MCF 10A (cell line): ENCODE measurements at places on chromosomes 12 and 14. TPM values are rescaled to one million over a fixed set of nuclear protein-coding genes. Genes with fewer than 3 reads are reported as not detected.

TAMALIN gene
- 0.39 TPM in 1 of 2 replicates, not detected in the other for total RNA-seq

ARHGEF25 gene
- total RNA-seq: 0.37 and 0.83 TPM in 2 replicates

DNA sequence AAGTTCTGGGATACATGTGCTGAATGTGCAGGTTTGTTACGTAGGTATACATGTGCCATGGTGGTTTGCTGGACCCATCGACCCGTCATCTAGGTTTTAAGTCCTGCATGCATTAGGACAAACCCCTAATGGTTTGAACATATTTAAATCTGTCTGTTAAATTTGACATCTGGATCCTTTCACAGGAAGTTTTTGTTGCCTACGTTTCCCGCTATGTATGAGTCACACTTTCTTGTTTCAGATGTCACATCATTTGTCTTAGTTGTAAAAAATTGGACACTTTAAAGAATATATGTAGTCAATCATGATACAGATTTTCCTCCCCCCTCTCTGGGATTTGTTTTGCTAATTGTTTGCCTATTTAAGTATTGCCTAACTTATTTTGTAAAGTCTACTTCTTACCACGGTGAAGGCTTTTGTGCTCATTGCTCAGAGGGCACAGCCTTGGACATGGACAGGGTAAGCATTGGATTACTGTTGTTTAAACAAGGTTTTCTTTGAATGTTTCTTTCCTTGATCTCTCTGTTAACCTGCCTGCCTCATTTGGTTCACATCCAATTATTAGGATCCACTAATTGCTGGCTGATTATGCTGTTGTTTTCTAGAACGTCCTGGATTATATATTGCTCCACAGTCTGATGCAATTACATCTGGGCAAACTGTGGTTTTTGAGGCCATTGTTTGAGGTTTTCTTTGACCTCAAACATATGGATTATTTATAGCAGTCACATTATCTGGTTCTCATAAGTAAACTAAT is 1441.4 kb downstream of the AACS start:
- no peaks in the 10 kb centered on the region for H3K27me3 ChIP-seq
- H3K4me3 ChIP-seq: peak overlapping the region; percentile 24
- peaks cover 12% of the 10 kb centered on the region for H3K4me1 ChIP-seq
- H3K27ac ChIP-seq: peak overlapping the region; percentile 1
- peak; percentile 69 for DNase-seq
- H3K36me3 ChIP-seq: peaks cover 7% of the 10 kb centered on the region

- no peak for DNase-seq
- H3K4me1 ChIP-seq: peaks cover under 1% of the 10 kb centered on the region
- H3K4me3 ChIP-seq: no peak overlapping the region
- H3K27me3 ChIP-seq: no peaks in the 10 kb centered on the region
Observed at GRCh38 chr12:2288875-2289274, 236.1 kb downstream of the CACNA1C start.

DNA sequence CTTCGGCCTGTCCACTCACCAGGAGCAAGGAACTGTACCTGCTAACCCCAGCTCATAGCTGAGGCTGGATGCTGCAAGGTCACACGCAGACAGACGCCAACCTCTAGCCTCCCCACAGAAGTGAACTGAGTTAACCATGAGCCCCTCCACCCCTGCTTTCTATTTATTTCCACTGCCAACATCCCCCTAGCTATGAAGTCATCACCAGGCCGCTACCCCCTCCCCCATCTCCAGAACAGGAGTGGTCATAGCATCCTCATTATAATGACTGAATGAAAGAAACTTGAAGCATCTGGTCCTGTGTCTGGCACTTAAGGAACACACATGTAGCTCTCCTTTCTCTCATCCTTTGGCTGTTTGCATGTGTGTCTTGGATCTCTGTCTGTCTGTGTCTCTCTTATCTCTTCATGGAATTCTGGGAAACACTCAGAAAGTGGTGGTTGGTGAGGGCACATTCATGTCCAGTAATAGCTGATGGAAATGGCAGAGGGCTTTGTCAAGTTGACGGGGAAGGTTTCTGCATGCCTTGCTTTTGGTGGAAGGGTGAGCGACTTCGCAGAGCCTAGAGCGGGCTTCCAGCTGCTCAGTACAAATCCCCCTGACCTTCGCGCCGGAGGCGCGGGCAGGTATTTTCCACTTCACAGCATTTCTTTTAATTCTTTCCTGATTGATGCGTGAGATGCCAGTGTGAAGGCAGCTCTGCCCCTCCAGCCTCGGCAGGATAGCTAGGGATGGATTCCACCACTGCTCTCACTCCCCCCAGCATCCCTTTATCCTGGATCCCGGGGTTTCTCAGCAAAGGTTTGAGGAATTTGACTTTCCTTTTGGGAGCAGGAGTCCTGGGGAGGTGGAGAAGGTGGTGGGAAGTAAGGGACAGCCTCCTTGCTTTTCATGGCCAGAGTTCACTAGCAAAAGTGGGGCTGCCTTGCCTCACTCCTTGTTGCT is 198.2 kb downstream of the CHST11 start:
- H3K36me3 ChIP-seq: no peaks in the 10 kb centered on the region
- H3K4me3 ChIP-seq: no peak overlapping the region
- H3K4me1 ChIP-seq: peaks cover 2% of the 10 kb centered on the region
- no peak overlapping the region for H3K27ac ChIP-seq
- H3K27me3 ChIP-seq: no peaks in the 10 kb centered on the region

DNA sequence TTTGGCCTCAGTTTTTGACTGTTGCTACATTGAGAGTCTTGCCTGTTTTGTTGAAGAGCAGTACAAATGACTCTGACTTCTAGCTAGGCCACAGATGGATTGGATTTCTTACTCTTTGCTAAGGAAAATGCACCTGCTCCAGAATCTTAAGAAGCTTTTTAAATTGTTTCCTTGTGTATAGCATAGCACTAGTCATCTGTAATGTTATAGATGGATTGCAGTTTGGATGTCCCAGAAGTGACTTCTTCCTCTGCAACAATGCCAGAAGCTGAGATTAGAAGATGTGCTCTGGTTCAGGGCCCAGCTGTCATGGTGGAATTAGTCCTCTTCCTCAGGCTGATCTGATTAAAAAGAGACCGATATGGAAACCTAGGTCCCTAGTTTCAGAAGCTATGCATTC is 67.9 kb downstream of the DAAM1 start:
- H3K27ac ChIP-seq: no peak overlapping the region
- no peak overlapping the region for H3K4me3 ChIP-seq
- H3K27me3 ChIP-seq: no peaks in the 10 kb centered on the region
- H3K4me1 ChIP-seq: peaks cover 10% of the 10 kb centered on the region
- H3K36me3 ChIP-seq: peaks cover 6% of the 10 kb centered on the region

- H3K4me1 ChIP-seq: no peaks in the 10 kb centered on the region
- DNase-seq: no peak
- no peak overlapping the region for H3K27ac ChIP-seq
- H3K27me3 ChIP-seq: peaks cover 57% of the 10 kb centered on the region
- no peaks in the 10 kb centered on the region for H3K36me3 ChIP-seq
- no peak overlapping the region for H3K4me3 ChIP-seq
Observed at GRCh38 chr12:132395908-132396305, 66.5 kb upstream of the GALNT9 start.

CRIP1 gene
- total RNA-seq: not detected in 2 replicates

DNA sequence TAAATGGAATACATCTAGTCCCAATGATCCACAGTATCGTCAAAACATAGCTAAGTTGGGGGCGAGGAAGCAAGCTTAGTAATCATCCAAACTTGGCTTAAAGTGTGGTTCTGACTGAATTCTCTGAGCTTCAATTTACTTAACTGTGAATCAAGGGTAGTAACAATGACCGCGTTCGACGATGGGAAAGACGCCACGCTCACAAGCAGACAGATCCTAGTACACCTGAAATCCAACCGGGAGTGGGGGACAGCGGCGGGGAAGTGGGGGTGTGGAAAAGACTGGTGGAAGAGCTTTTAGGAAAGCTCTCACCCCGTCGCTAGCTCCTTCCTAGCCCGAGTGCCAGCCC is 433 bp downstream of the COX16 start:
- H3K27ac ChIP-seq: peak overlapping the region; percentile 98
- H3K27me3 ChIP-seq: no peaks in the 10 kb centered on the region
- H3K4me3 ChIP-seq: peak overlapping the region; percentile 98
- H3K4me1 ChIP-seq: peaks cover 29% of the 10 kb centered on the region

DNA sequence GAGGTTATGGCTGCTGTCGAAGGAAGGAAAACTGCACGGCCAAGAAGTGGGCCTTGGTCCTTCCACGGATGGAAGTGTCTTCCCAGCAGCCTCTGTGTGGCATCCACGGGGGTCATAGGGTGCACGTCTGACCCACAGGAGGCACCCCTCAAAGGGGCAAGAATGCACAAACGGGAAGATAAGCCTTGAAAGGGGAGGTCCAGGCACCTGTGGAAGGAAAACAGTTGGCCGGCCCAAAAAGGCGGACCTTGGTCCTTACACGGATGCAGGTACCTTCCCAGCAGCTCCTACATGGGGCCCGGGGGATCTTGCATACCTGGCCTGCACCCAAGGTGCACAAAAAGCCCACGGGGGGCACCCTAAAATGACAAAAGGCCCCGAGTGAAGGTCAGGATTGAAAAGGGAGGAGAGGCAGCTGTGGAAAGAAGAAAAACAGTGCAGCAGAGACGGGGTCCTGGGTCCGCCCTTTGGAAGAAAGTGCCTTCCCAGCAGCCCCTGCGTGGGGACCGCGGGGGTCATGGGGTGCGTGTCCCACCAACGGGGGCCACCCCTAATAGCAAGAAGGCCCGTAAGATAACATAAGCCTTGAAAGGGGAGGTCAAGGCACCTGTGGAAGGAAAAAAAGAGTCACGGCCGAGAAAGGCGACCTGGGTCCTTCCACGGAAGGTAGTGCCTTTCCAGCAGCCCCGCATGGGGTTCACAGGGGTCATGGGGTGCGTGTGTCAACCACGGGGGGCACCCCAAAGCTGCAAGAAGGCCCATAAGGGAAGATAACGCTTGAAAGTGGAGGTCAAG is 276.1 kb downstream of the ALG10 start:
- no peaks in the 10 kb centered on the region for H3K27me3 ChIP-seq
- DNase-seq: no peak
- no peak overlapping the region for H3K27ac ChIP-seq
- no peaks in the 10 kb centered on the region for H3K36me3 ChIP-seq

DNA sequence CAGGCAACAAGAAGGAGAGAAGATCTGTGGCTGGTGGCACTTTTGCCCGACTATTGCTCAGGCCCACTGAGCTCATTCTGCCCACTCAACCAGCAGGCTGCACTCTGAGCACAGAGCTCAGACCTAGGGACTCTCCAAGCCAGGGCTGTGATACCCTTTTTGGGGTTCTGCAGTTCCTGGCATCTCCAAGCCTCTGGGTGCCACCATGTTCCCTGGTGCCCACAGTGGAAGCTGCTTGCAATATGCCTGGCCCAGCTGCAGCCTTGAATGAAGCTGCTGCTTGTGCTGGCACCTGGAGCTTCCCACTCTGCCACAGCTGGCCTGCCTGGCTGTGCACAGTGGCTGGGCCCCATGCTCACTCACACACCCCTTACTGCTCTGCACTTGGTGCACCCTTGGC is 236.1 kb downstream of the ADGRD1 start:
- no peak for DNase-seq

DNA sequence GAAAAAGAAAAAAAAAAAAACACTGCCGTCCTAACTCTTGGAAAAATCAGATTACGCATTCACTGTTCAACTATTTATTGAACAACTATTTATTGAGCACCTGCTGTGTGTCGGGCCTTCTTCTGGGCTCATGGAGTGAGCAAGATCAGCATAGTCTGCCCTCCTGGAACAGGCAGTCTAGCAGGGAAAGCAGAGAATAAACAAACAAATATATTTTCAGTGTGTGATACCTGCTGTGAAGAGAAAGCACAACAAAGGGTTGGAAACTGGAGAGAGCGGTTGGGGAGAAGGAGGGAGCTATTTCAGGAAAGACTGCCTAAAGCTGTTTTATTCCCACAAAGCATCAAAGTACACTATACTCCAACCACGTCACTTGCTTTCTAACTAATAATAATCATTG is 10.8 kb downstream of the PROX2 start:
- no peak overlapping the region for H3K4me3 ChIP-seq
- H3K27me3 ChIP-seq: peaks cover 23% of the 10 kb centered on the region
- H3K4me1 ChIP-seq: no peaks in the 10 kb centered on the region
- no peaks in the 10 kb centered on the region for H3K36me3 ChIP-seq
- no peak overlapping the region for H3K27ac ChIP-seq
- DNase-seq: no peak

NTS gene
- total RNA-seq: not detected in 2 replicates

SERPINA6 gene
- not detected in 2 replicates for total RNA-seq

DNA sequence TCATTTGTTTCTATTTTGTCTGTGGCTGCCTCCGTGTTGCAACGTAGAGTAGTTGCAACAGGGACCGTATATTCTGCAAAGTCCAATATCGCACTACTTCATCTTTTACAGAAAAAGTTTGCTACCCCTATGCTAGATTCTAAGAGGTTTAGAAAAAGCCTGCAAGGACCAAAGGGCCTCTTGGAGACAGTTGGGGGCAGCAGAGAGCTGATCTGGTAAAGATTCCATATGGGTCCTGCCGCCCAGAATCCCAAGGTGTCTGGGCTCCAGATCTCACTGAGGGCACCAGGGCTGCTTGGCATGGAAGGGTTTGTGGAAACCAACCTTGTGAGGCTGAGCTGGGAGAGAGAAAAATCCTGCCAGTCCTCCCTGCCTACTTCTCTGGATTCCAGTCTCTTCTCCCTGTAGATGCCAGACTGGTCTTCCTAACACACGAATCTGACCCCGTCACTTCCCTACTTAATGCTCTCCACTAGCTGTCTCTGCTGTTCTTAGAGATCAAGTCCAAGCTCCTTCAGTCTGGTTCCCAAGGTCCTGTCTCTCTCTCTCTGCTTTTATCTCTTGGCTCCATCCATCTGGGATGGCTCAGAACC is 74.6 kb downstream of the GLRX5 start:
- H3K27ac ChIP-seq: no peak overlapping the region
- no peak overlapping the region for H3K4me3 ChIP-seq
- no peaks in the 10 kb centered on the region for H3K36me3 ChIP-seq
- no peaks in the 10 kb centered on the region for H3K4me1 ChIP-seq
- peaks cover 84% of the 10 kb centered on the region for H3K27me3 ChIP-seq

CDKN3 gene
- total RNA-seq: 66.4 and 66.5 TPM in 2 replicates

DNA sequence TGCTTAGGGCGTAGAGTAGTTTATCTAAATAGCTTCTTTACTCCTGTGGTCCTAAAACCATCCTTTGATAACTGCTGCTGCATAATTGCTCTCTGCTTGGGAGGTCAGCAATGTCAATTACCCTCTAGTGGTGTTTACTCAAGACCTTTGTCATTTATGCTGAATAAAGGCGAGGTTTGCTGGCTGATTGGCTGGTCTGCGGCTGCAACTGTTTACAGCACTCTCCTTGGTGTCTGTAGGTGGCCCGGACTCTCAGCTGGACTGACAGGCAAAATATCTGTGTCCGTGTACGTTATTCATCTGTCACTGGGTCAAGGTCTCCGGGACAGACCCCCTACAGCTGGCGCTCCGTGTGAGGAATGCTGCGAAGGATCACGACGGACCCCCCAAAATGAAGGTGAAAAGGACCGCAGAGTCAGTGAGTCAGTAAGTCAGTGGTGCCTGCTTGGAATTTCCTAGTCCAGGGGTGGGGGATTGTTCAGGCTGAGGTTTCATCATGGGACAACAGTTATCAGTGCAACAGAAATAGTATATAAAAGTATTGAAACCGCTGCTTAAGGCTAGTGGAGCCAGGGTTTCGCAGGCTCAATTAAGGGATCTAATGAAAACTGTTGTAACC is 253.3 kb upstream of the DIO2 start:
- H3K27ac ChIP-seq: no peak overlapping the region
- no peak overlapping the region for H3K4me3 ChIP-seq
- no peaks in the 10 kb centered on the region for H3K36me3 ChIP-seq
- no peak for DNase-seq

- H3K27me3 ChIP-seq: no peaks in the 10 kb centered on the region
- DNase-seq: no peak
- H3K4me1 ChIP-seq: no peaks in the 10 kb centered on the region
- no peak overlapping the region for H3K4me3 ChIP-seq
Observed at GRCh38 chr14:104184911-104185499, 46.6 kb downstream of the KIF26A start.
